ENCODE measurements at places on chromosomes 7 and 10.

- no peak for DNase-seq
These were observed 119.6 kb upstream of the MKX start for GRCh38 chr10:27865221-27865635.

DNA sequence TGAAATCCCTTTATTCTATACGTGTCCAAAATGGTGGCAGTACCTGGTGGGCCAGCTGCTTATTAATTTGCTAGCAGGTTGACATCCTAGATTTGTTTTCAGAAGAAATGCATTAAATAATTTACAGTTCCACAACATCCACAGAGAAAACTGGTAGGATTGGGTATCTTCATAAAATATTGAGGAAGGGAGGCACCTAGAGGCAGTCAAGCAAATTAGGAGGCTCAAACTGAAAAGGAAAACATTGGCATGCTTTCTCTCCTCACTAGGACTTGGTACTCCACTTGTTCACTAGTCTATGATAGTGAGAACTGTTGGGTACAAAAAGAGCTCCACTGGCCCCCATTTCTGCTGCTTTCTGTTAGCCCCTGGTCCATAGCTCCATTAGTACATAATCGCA is 18.3 kb upstream of the LRGUK start:
- no peak for DNase-seq

GRCh38 chr10:48601789-48602188 is 3.1 kb downstream of the ARHGAP22 start:
- DNase-seq = no peak

GRCh38 chr10:23120001-23120934 is 24.9 kb downstream of the MSRB2 start:
- no peak for DNase-seq

DNA sequence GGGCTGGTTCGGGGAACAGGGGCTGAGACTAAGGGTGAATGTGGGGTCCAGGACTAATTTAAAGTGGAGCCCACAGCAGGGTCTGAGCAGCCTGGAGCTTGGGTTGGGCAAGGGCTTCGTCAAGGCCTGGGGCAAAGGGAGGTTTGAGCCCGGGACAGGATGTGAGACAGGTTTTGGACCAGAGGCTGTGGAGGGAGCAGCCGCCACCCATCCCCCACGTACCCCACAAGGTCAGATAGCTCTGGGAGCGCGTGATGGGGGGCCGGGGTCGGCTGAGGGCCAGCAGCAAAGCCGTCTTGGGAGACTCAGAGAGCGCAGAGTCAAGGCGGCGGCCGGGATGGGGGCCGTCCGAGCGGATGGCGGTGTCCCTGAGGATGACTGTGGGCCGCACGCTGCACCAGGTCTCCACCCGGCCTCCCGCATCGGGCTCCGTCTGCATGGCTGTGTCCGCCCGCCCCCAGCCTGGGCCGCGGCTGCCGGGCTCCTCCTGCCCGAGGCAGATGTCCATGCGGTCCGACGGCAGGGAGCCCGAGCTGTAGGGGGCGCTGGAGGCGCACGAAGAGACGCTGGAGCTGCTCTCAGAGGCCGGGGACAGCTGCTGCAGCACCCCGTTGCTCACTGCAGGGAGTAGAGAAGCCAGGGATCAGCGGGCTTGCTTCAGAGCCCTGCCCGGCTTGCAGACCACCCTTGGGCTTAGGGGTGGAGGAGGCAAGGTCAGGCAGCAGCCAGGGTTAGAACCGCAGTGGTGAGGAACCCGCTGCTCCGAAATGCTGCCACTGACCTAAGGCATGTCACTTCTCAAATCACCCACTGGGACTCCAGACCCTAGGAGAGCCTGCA is 12.1 kb downstream of the PDZD7 start:
- peak; percentile 79 for DNase-seq

GRCh38 chr10:89427629-89428028 is 13.3 kb downstream of the IFIT5 start:
- no peak for DNase-seq

DNA sequence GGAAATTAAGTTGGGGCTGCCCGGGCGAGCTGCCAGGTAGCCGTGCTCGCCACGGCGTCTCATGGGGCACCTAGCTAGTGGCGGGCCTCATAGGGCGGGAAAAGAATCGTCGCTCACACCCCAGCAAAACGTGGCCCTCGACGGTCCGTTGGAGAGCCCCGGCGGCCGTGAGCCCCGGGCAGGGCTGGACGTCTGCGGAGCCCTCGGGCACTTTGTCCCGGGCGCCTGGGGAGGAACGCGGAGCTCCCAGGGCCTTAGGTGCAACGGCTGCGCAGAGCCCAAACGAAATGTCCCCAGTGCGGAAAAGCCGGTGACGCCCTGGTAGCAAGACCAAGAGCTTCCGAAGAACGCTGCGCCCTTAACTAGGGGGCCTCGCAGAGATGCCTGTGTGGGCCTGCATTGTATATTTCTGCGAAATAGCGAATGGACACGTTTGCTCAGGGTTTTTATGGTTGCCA is 866 bp upstream of the SFMBT2 start:
- DNase-seq = no peak
